Activated naive CD4-positive, alpha-beta T cell (primary cell): ENCODE measurements at places on chromosomes 7 and 10.

GRCh38 chr7:150446288-150446938 is 4.0 kb upstream of the GIMAP8 start:
- DNase-seq, result no peak

GRCh38 chr10:126147866-126148587 is 240.2 kb downstream of the ADAM12 start:
- no peak for DNase-seq

DNA sequence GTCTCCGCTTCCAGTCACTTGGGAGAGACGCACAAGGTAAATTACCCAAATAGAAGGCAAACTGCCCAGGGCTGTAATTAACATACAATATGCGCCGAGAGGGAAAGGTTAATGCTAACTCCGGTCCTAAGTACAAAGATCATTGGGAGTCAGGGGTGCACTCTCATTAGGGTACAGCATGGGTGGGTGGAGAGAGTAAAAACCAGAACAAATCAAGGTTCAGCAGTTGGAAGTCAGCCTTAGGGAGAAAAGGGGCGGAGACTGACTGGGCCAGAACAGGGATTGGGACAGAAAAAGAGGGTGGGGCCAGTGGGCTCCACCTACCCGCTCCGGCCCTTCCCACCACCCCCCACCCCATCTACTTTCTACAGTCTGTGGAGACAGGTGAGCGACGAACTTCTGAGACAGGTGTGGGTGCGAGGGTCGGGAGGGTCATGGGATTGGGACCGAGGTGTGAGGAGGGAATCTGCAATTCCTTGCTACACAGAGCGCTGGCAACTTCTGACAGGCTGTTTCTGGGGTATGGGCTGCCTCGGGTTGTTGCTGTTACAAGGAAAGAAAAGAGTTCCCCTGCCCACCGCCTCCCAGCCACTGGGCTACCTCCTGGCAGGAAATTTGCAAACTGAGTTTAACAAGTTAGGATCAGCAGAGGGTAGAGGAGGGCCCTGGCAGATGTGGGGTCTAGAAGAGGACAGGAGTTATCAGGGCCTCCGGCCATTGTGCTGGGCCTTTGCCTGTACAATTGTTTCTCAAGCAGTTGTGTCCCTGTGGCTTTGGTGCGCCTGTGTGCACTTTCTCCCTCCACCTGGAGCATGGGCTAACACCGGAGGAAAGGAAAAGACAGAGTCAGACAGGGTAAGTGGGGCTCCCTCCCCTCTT is at the start of gene TMEM139:
TMEM139 (plus strand) TSS at position 368 of the 879 bp plus-strand sequence. CDS start 1,000 bp downstream, outside the sequence.
- no peak for DNase-seq

DNA sequence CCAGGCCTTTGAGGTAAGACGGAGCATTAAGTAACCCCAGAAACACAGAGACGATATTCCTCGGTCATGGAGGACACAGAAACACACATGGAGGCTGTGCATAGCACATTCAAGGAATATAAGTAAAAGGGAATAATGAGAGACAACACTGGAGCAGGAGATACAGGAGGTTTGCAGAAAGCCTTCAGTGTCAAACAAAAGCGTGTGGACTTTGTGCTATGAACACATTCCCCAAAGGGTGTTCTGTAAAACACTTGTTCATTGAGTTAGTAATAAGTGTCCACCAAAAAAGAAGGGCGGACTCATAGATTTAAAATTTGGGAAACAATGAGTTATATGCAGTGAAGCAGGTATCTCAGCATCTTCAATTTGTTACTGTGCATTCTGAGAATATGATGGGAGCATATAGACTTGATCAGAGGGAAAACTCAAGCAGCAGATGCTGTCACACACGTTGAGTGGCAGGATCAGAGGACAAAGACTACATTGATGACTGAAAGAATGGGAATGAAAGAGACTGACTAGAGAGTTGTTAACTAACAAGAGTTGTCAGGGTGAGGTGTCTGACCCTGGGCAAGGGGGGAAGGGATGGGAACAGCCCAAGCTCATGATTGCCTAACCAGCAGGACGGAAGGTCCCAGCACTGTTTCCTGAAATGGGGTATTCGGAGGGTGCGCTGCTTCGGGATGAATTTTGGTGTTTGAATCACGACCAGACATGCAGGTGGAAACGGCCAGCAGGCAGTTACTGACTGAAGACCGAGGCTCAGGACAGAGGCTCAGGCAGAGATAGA is 85.2 kb upstream of the VIPR2 start:
- DNase-seq, result no peak

DNA sequence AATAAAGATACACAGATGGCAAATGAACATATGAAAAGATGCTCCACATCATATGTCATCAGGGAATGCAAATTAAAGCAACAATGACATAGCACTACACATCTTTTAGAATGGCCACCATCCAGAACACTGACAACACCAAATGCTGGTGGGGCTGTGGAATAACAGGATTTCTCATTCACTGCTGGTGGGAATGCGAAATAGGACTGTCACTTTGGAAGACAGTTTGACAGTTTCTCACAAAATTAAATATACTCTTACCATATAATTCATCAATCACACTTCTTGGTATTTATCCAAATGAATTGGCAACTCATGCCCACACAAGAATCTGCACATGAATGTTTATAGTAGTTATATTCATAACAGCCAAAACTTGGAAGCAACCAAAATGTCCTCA is 68.2 kb downstream of the NPSR1 start:
- DNase-seq, result no peak

DNA sequence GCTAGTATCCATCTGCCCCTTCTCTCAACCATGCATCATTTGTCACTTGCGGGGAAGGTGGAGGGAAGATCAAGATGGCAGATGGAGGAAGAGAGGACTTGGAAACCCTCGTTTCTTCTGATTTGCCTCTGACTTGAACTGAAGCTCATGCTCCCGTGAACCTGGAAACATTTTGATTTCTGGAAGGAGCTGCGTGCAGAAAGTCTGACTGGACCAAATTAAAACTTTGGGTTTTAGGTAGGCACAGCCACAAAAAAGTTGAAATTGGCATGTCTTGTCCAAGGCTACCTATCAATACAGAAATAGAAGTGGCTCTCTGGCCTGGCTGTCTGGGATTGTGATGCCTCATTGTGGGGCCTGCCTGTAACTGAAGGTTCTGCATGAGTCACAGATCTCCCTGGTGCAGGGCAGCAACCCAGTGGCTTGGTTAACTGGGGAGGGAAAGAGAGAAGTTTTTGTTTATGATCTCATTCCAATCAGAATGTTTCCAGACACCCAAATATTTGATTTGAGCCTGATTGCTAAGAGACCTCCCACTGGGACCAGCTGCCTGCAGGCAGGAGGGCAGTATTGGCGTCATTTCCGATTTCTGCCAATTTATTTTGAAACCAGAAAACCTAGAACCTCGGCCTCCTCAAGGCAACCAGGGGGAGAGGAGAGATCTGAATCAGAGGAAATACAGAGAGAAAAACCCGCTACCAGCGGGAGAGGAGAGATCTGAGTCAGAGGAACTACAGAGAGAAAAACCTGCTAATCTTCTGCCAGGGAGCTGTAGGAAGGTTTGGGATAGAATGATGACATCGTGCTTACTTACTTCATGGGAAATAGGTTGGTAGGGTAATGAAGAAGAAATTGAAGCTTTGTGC is 363.6 kb downstream of the ANKRD30A start:
- no peak for DNase-seq

- DNase-seq, result no peak
Observed at GRCh38 chr7:131274986-131275385, 52.7 kb upstream of the MKLN1 start.

DNA sequence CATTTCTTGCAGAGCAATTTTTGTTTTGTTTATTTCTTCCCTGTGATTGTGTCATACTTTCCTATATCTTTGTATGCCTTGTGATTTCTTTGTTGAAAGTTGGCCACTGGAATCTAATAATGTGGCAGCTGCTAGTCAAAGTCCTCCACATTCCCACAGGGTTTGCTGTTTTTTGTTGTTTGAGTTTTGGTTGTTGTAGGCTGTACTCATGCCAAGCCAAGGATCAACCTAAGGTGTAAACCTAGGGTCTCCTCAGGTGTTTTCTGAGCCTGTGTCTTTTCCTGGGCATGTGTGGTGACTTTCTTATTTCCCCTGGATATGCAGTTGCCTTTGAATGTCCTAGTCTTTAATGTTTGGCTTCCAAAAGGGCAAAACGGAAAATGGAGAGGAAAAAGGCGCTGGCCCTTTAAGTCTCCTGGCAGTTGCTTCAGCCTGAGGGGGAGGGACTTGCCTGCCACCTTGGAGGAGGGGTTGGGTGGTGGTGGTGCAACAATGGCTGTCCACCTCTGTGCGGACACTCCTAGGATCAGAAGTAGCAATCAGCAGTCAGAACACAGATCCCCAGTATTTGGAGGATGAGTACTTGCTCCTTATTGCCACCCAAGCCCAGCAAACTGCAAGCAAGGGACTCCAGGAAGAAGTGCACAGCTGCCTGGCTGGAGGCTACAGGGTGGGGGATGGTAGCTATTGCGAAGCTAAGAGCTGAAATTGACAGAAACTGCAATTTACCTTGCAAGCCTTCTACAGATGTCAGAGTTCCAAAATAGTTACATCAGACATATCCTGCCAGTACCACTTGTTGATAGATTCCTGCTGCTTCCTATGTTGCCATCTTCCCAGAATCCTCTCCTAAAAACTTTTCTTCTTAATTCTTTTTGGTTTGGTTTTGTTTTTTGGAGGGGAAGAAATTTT is 5.6 kb upstream of the ZNF518A start:
- no peak for DNase-seq

DNA sequence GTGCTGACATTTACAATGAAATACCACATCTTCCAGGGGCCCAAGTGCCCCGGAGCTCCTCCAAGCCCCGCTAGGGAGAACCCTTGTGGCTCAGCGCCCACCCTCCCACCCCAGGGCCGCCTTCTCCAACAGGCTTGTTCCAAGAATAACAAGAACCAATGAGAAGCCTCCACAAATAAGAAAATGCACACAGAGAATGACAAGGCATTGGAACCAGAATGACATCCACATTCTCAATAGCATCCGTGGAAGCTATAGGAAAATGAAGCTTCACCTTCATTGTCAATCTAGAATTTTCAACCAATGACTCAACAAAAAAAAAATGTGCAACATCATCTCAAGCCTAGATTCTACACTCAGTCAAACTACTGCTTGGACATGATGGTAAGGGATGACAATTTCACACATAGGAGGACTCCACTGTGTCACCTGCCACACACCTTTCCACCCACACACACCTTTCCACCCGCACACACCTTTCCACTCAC is 50.4 kb upstream of the PPP2R2D start:
- DNase-seq, result no peak

DNA sequence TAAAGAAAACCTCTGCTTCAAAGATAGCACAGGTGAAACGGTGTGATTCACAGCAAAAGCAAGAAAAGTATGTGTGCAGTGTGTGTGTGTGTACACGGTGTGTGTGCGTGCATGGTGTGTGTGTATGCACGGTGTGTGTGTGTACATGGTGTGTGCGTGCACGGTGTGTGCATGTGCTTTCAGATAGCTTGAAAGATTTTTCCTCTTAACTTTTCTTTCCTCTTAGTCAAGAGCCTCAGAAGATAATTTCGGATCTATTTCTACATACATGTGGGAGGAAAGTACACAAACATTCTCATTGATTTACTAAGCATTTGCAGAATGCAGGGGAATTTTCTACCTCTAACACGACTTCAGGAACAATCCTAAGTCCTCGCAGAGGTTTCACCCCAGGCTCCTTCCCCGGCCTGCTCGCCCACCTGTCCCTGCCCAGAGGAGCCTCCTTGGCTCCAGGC is 2.9 kb downstream of the FGFR2 start:
- no peak for DNase-seq

DNA sequence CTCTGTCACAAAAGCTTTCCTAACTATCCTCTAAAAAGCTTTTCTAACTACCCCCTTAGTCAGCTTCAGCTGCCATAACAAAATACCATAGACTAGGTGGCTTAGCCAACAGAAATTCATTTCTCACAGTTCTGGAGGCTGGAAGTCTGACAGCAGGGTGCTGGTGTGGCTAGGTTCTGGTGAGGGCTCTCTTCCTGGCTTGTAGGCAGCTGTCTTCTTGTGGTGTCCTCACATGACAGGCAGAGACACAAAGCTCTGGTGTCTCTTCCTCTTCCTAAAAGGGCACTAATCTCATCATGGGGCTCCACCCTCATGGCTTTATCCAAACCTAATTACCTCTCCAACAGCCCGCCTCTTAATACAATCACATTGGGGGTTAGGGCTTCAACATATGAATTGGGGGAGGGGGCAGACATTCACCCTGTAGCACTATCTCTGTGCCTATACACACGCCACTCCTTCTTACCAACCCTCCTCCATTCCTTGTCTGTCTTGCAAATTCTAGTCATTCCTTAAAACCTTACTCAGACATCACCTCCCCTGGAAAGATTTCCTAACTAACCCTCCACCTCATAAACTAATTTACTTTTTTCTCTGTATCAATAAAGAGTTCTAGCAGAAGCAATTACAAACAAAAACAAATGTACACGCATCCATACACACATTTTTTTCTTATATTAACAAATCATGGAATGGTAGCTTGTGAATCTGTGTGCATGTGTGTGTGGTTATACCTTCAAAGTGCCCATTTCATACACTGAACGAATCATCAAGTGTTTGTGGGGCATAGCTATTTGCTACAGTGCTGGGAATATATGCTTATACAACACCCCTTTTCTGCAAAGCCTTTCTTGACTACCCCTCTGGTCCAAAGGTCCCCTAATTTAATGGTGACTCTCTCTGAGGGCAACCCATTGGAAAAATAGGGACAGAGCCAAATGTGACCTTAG is 26.4 kb downstream of the RHOBTB1 start:
- no peak for DNase-seq

- DNase-seq, result no peak
Observed at GRCh38 chr10:19663344-19663743, 152.9 kb upstream of the PLXDC2 start.

DNA sequence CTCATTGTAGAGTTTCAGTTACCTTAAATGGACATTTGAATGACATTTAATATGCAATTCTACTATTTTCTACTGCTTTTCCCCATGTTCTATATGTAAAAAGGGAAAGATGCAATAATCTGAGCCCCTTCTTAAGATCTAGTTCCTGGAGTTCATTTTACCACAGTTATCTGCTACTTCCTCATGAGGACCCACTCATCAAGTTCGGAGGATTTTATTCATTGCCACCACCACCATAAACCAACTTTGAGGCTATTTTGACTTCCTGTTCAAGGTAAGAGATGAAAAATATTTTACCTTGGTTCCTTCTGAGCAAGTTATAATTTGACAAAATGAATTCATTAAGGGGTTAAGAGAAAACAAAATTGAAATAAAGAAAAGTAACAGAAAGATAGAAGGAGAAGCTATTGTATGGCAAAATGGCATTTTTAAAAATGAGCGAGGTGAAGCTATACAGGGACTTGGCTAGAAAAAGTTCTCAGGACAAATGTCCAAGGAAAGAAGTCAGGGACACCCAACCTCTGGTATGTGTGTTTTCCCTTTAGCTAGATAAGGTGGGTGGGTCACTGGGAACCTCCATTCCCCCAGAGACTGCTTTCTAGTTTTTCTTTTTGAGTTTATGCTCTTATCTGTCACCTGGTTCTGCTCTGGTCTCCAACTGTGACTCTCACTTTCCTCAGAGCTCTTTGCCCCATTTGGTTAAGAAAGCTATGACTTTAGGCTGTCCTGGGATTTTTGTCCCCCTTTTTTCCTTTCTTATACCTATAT is 14.9 kb upstream of the FAM3C start:
- DNase-seq, result no peak
